ENCODE measurements at places on chromosomes 6 and 20.

- no peak for DNase-seq
These were observed 243.8 kb downstream of the CDH26 start for GRCh38 chr20:60202046-60202445.

DNA sequence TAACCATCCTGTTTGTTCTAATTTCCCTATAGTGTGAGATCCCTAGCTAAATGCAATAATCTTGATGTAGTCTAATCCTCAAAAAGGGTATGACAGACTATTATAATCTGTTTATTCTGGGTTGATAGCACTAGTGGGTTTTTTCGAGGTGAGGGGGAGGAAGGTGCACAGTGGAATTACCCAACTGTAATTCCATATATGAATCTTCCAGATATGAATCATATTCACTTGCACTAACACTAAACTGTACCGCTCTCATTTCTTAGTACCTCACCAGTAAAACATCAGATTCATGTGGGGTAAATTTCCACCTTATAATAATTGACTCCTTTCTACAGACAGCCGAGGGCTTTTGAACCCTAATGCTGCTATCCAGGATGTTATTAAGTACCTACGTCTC, 16.5 kb downstream of the NCOA7 start:
- no peak for DNase-seq

GRCh38 chr6:141501616-141502015, 631.1 kb upstream of the GJE1 start:
- no peak for DNase-seq

DNA sequence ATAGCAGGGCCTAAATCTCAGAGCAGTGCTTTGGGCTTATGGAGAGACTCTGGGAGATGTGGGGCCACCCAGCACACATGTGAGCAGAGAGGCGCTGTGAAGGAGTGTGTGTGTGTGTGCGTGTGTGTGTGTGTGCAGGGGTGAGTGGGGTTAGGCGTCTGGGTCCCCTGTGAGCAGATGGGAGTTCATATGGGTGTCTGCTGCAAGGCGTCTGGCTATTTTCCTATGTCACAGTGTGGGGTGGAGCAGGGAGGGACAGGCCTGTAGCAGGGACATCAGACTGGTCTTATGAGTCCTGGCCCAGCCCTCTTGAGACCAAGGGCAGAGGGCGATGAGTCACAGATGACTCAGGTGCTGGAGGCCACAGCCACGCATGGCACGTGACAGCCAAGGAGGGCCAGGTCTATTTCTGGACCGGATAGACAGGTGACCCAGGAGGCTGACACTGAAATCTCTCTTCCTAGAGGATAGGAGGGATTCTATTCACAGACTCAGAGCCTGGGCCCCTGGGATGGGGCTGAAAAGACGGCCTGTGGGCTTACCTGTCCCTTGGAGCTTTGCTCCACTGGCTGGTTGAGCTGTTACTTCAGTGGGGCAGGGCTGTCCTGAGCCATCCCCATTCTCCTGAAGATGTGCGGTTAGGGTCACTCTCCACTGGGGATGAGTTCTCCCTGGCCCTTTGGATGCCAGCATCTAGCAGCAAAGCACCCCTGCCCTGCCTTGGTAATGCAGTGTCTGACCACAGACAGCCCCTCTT, 28.9 kb downstream of the VEGFA start:
- DNase-seq = no peak

- DNase-seq = no peak
These were observed 18.5 kb upstream of the WFDC10A start for GRCh38 chr20:45611054-45611453.

DNA sequence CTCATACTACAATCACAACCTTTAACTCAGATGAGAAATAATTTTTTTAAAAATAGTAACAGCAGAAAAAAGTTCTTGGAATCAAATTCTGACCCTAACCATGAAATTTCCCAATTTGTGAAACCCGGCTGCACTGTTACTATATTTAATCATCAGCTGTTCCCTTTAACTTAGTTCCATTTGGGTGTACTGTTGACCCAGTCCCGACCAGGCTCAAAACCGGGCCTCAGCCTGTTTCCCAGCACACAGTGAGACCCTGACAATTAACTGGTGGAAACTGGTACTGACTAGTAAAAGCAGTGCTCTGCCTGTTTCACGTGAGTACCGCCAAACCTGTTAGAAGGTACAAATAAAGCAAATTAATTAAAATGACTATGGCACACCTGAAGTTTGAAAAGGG, 7.0 kb downstream of the CTCFL start:
- no peak for DNase-seq

- DNase-seq = no peak
These were observed 311.8 kb downstream of the CD83 start for GRCh38 chr6:14429396-14429795.

- DNase-seq = no peak
These were observed 84.2 kb downstream of the ISM1 start for GRCh38 chr20:13305284-13305683.

DNA sequence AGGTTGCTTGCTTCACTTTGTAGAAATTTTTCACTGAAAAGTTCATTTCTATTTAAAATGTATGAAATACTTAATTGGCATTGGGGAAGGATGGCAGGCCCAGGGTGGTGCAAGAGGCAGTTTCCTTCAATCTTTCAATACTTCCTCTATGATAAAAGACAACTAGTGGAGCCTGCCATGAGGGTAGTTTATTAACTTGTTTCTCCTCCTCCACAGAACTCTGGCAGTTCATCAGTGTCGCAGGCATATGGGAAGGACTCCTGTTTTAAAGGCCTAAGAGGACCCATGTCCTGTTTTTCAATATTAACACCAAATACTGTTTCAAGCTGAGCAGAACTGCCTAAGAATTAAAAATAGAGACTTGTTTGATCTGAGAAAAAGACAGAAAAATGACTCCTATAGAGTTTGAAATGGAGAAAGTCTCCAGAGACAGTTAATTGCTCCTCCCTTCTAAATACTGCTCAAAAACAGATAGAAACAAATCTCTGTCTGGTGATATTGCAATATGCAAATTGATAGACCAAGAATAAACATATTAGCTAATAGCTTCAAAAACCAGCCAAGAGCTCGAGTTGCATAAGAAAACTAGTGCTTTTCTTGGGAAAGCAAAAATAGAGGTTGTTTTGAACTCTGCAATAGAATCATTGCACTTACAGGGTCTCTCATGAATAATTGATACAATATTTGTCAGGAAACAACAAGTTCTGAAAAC, 665.7 kb upstream of the SLC35B3 start:
- DNase-seq = no peak

- DNase-seq = no peak
These were observed 105.8 kb upstream of the TOP1 start for GRCh38 chr20:40922865-40923264.

DNA sequence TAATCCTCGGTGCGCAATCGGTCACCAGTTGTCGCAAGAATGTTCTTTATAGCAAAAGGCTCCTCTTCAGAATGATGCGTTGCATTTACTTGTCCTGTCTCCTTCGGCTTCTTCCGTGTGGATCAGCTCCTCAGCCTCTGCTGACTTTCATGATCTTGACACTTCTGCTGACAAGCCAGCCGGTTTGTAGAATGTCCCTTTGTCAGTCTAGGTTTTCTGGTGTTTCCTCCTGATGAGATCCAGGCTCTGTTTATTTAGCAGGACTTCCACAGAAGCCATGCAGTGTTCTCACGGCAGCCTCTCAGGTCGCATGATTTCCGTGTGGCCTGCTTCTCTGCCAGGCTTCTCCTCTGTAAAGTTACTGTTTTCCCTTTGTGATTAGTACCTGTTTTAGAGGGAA, 66.9 kb downstream of the STX11 start:
- no peak for DNase-seq
